ENCODE measurements at places on chromosomes 13 and 19.

DNA sequence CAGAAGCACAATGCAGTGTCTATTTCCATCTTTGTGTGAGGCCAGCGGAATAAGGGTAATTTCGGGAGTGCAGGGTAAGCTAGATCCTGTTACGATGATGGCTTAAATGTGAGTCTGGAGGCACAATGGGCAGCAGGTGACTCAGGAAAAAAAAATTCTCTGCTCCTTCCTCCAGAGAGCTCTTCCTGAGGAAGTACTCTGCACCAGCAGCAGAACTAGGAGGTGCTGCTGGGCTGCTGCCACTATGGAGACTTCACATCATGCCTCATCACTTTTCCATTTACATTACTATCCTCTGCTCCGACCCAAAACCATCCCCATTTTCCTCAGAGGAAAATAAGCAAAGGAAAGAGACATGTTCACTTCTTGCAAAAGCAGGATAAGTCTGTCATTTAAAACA, 282.0 kb downstream of the DNAJC15 start:
- DNase-seq, result no peak

GRCh38 chr13:106633321-106633720, 65.4 kb upstream of the ARGLU1 start:
- no peak for DNase-seq

DNA sequence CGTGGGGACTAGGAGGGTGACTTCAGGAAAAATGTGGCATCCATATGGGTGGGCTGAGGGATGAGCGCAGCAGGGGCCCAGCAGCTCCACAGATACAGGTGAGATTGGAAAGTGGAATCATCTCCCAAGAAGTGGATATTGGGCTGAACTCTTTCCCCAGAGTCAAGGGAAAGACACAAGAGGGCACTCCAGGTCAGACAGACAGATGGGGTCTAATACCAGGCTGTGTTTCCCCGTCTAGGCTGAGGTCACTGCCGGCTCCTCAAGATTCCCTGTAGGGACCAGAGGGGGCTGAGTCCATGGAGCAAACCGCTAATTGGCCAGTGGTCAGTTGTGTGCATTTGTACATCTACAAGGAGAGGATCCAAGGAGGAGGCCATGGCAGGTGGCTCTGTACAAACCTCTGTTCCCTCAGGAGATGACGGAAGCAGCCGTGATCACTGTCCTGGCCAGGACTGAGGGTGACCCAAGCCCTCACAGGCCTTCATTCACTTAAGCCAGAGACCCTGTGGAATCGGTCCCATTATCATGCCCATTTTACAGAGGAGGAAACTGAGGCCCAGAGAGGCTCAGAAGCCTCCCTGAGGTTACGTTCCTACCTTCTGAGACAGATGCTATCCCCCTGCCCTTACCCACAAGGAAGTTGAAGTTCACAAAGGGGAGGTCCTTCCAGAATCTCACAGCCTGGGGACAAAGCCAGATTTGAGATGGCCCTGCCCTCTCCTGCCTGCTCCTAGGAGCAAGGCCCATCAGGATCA, 14.9 kb upstream of the IGLON5 start:
- DNase-seq, result no peak

DNA sequence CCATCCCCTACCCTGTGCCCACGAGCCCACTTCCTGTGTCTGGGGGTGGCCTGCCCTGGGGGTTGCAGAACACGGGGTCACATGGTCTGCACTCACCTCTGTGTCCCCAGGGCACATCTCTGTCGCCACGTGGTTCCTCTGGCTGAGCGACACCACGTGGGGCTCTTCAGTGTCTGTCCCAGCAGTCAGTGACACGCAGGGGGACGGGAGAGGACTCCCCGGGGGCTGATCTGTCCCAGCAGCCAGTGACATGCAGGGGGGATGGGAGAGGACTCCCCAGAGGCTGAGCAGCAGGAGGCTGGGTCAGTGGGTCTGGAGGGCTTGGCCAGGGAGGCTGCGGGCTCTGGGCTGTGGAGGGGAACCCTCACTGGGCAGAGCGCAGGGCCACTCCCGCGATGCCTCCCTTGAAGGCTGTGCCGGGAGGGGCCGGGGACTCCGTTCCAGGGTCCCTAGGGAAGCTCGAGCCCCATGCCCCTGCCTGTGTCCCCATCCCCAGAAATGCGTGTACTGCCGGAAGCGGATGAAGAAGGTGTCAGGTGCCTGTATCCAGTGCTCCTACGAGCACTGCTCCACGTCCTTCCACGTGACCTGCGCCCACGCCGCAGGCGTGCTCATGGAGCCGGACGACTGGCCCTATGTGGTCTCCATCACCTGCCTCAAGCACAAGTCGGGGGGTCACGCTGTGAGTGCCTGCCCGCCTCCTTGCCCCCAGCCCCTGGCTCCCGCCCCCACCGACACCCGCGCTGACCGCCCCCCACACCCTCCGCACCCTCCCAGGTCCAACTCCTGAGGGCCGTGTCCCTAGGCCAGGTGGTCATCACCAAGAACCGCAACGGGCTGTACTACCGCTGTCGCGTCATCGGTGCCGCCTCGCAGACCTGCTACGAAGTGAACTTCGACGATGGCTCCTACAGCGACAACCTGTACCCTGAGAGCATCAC, 174.8 kb downstream of the KDM4B start:
- DNase-seq, result no peak

DNA sequence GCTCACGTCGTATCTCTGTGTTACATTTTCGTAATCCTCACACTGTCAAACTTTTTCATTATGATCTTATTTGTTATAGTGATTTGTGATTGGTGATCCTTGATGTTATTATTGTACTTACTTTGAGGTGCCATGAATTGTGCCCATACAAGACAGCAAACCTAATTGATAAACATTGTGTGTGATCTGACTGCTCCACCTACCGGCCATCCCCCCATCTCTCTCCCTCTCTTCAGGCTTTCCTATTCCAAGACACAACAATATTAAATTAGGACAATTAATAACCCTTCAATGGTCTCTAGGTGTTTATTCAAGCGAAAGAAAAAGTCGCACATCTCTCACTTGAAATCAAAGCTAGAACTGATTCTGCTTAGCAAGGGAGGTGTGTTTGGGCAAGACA, 349.3 kb downstream of the RBM26 start:
- no peak for DNase-seq

GRCh38 chr19:38039966-38040365, 133.0 kb downstream of the SIPA1L3 start:
- no peak for DNase-seq

- DNase-seq, result no peak
Measured at GRCh38 chr19:55325172-55325571, at the start of gene TMEM150B. TSS of gene TMEM150B (minus strand) at chr19:55325341. CDS start at chr19:55321036, 4,305 bp downstream.

Data from activated CD8-positive, alpha-beta memory T cell treated with anti-CD3 and anti-CD28 coated beads for 48 hours (primary cell).